ENCODE measurements at places on chromosomes 16 and 17.

GRCh38 chr17:1153795-1154546, 25.8 kb downstream of the ABR start:
- no peak for DNase-seq

DNA sequence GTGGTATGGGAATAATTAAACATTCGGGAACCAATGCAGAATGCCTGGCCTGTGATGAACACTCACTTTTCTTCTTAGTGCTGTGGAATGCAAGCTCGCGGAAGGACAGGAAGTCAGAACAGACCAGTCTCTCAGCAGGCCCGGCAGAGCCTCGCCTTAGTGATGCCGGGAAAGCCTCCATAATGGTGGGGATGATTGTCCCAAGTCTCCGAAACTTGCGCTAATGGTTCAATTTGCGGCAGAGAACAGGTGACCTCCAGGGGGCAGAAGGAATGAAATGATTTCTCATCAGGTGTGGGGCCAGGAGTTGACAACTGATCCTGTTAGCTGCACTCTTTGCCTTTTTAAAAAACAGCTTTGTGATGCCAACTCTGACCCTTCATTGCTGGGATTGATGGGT, 170.6 kb downstream of the GSG1L start:
- DNase-seq: no peak

- DNase-seq: no peak
These were observed 69.2 kb downstream of the C16orf78 start for GRCh38 chr16:49442805-49443204.

DNA sequence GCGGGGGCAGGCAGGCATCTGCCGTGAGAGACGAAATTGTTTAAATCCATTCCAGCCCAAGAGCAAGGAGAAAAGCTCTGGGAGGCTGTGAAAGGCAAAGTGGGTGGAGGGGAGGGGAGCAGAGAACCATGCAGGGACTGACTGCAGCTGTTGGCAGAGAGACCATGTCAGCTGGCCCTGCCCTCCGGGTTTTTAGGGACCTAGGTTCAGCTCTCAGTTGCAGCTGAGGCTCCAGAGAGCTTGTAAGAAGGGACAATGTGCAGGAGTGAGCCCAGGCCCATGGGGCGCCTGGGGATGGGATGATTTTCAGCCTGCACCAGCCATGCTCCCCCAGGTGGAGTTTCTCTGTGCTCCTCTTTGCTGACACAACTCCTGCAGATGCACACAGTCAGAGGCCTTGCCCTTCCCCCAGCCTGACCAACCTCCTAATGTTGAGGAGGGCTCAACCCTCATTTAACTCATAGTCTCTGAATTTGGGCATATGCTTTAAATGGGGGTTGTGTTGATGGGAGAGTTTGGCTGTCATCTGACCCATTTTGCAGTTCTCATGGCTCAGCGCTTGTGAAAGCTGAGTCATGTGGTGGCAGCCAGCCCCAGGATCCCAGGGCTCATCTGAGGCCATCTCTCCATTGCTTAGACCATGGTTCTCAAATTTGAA, 70.9 kb downstream of the PLXDC1 start:
- DNase-seq: no peak

DNA sequence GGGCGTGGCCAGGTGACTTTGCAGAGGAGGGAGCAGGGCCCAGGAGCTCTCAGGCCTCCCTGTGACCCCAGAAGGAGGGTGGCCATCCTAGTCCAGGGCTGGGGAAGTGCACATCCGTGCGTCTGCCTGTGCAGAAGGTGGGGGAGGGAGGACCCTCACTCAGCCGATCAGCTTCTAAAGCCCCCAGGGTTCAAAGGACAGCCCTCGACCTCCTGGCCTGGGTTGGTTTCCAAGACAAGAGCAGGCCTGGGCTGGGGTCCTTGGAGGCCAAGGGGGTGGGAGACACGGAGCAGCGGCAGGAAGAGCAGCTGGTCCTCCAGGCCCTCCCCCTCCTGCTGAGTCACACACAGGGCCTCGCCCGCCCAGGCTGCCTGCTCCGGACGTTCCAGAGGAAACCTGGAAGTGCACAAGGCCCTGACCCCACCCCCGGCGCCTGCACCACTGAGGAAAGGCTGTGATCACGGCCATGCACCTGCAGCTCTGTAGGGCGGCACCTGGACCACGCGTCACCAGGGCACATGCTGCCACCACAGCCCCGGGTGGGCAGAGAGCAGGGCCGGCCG, 67.1 kb upstream of the ZNF469 start:
- no peak for DNase-seq

DNA sequence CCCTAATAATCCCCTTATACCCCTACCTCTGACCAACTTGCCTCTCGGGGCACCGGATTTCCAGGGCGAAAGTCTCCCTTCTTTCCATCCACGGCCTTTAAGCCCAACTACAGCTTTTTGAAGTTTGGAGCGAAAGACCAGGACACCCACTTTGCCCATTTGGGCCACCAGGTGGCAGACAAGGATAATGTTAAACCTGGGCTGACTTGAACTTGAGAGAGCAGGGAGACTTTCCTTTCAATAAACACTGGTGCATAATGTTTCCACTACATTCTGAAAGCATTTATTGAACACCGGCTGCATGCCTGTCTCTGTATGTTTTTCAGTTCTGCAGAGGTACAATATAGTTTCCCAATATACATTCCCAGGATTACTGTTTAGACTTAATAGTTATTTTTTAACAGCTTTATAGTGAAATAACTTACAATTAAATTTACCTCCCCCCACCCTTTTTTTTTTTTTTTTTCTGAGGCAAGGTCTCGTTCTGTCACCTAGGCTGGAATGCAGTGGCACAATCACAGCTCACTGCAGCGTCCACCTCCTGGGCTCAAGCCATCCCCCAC, 6.9 kb upstream of the CES3 start:
- DNase-seq: peak; percentile 64

DNA sequence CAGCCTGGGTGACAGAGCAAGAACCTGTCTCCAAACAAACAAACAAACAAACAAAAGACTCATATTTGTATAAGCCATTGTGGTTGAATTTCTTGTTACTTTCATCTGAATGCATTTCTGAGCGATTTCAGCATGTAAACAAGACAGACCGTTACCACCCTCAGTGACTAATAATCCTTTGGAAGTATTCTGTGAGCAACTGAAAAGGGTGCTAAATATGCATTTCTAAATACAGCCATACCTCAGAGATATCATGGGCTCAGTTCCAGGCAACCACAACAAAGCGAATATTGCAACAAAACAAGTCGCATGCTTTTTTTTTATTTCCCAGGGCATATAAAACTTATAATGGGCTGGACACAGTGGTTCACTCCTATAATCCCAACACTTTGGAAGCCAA, 109.0 kb downstream of the USP31 start:
- DNase-seq: no peak

DNA sequence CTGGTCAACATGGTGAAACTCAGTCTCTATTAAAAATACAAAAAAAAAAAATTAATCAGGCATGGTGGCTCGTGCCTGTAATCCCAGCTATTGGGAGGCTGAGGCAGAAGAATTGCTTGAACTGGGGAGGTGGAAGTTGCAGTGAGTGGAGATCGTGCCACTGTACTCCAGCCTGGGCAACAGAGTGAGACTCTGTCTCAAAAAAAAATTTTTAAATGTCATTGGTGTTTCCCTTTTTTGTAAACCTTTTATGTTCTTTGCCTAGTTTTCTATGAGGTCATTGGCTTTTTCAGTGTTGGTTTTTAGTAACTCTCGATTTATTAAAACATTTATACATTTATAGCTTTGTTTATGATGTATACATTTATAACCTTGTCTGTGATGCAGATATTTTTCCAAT, 18.2 kb downstream of the NLRC5 start:
- DNase-seq: no peak

Measured in T follicular helper cell (primary cell).